ENCODE measurements at places on chromosomes 5 and 9. TPM values are rescaled to one million over a fixed set of nuclear protein-coding genes. Genes with fewer than 3 reads are reported as not detected.

The IRGM gene
- not detected for total RNA-seq

The MCTP1 gene
- total RNA-seq: 29.3 TPM

The DCP2 gene
- 5.5 TPM for total RNA-seq

The NR5A1 gene
- total RNA-seq: not detected

The MARCOL gene
- total RNA-seq: not detected

DNA sequence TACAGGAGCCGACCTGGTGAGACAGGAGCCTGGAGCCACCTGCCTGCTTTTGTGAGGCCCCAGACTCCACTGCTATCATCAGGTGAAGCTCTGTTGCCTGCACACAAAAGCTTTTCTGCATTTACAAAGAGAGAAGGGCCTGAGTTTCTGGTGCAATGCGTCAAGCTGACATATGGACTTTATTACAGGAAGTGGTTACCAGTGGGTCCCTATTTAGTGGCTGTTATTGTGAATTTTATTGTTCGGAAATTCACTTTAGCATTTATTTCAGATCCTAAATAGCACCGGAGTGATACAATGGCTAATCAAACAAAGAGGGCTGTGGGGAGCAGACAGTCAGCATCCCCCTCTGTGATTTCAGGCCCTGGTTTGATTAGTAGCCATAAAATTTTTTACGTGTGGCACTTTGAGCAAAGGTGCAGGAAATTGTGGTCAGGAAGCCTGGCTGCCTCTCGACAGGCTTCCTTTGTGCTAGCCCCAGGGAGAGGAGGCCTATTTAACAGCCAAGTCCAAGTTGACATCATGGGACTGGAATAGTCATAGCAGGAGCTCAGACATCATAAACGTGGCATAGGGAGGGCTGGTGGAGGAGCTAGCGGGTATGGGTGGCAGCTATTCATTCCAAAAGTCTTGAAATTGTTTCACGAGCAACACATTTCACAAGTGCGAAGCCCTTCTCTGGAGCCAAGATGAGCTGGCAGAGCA lies 8.4 kb downstream of the TGFBI start:
- DNase-seq: no peak
- no peaks in the 10 kb centered on the region for H3K36me3 ChIP-seq
- no peak overlapping the region for H3K4me3 ChIP-seq
- H3K4me1 ChIP-seq: no peaks in the 10 kb centered on the region
- no peaks in the 10 kb centered on the region for H3K27me3 ChIP-seq

- no peak overlapping the region for H3K4me3 ChIP-seq
- DNase-seq: peak; percentile 12
- H3K27me3 ChIP-seq: no peaks in the 10 kb centered on the region
- H3K4me1 ChIP-seq: peaks cover 10% of the 10 kb centered on the region
- no peak overlapping the region for H3K27ac ChIP-seq
These were observed 203.2 kb downstream of the DMRT2 start for GRCh38 chr9:1253064-1253979.

- no peak overlapping the region for H3K27ac ChIP-seq
- DNase-seq: no peak
- H3K36me3 ChIP-seq: no peaks in the 10 kb centered on the region
- no peaks in the 10 kb centered on the region for H3K4me1 ChIP-seq
These were observed 114.4 kb downstream of the DOCK2 start for GRCh38 chr5:169751490-169751889.

DNA sequence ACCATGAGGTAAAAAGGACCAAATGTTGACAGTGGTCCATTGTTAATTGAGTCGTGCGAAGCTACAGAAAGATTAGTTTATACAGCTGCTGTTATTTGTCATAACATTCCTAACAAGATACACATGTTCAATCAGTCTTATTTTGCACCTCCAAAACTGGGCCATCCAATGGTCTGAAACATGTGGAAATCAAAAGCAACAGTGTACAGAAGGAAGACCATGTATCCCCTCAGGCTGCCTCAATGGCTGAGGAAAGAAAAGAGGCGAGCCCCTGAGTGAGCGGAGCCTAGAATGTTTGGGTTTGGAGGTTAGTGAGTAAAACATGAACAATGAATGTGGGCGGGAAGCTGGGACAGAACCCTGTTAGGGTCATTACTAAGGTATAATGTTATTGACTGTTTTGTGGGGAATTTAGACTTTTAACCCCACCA lies 35.6 kb downstream of the NFIB start:
- H3K36me3 ChIP-seq: no peaks in the 10 kb centered on the region
- no peak for DNase-seq
- peaks cover 30% of the 10 kb centered on the region for H3K4me1 ChIP-seq
- H3K4me3 ChIP-seq: no peak overlapping the region

DNA sequence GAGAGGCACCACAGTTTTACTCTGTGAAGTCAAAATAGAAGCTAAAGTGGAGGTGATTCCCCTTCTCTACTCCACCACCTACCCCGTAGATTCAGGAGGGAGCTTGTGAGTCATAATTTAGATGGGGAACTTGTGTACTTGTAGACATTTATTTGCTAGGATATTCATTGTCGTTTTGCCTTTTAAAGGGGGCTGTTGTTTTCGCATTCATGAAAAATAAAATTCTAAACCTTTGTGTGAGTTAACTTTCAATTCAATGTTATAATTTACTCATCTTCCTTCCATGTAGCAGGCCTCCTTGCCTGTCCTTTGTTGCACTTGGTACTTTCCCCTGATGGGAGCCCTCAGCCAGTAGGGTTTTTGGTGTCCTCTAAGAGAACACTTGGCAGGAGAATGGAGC lies 22.0 kb downstream of the SECISBP2 start:
- H3K4me3 ChIP-seq: no peak overlapping the region
- H3K36me3 ChIP-seq: peaks cover 100% of the 10 kb centered on the region
- no peaks in the 10 kb centered on the region for H3K27me3 ChIP-seq
- H3K27ac ChIP-seq: no peak overlapping the region
- DNase-seq: no peak

DNA sequence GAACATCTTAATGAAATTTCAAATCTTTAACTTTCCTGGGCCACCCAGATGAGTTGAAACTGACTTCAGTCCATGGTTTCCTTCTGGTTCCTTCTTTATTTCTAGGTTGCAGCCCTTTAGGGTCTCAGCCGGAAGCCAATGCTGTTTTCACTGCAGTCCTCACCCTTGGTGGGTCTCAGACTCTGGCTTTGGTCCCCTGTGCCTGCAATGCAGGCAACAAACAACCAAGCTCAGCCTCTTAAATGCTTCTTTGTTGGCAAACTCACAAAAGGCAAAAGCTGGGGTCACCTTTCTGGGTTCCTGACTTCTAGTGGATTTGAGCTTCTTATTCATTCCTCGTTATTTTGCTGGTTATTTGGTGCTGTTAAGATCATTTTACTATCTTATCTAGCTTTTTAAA lies 19.3 kb upstream of the APC start:
- H3K4me1 ChIP-seq: no peaks in the 10 kb centered on the region
- no peaks in the 10 kb centered on the region for H3K36me3 ChIP-seq
- no peak overlapping the region for H3K27ac ChIP-seq
- no peak overlapping the region for H3K4me3 ChIP-seq
- no peaks in the 10 kb centered on the region for H3K27me3 ChIP-seq

DNA sequence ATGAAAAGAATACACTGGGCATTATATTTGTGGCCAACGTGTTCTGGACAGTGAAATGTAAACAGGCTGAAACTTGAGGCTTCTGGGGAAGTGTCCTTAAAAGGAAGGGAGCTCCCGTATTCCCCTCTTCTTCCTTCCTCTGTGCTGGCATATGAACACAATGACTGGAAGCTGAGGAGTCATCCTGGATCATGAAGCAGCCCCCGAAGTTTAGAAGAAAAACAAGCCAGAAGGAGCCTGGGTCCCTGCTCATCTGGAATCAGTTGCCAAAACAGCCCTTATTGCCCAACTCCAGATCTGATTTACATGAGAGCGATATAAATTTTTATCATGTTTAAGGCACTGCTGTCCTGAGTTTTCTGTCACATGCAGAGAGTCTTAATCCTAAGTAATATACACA lies 65.4 kb upstream of the SLC1A1 start:
- H3K4me3 ChIP-seq: no peak overlapping the region
- peaks cover 5% of the 10 kb centered on the region for H3K4me1 ChIP-seq
- no peak overlapping the region for H3K27ac ChIP-seq
- no peaks in the 10 kb centered on the region for H3K27me3 ChIP-seq
- H3K36me3 ChIP-seq: no peaks in the 10 kb centered on the region
- no peak for DNase-seq

GRCh38 chr5:24547132-24547531 lies 97.6 kb downstream of the CDH10 start:
- DNase-seq: peak; percentile 40
- H3K4me1 ChIP-seq: no peaks in the 10 kb centered on the region
- H3K27ac ChIP-seq: no peak overlapping the region

DNA sequence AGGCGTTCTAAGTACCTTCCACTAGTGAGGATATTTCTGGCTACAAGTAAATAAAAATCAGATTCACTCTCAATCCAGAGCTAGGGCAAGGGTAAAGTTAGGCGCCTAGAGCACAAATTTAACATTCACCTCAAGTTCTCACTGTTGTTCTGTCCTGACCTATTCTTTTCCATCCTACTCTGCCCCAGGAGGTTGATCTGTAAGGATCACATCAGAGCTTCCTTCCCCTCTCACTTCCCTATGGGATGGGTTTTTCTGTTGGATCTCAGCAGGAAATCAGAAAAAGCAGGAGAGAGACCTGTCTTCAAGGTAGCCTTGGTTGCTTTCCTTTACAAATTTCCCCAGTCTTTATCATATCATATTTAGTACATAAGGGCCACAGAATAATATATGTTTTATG lies 316.7 kb downstream of the GABRG2 start:
- DNase-seq: no peak
- no peaks in the 10 kb centered on the region for H3K36me3 ChIP-seq
- H3K27ac ChIP-seq: no peak overlapping the region
- H3K4me3 ChIP-seq: no peak overlapping the region
- no peaks in the 10 kb centered on the region for H3K4me1 ChIP-seq
- H3K27me3 ChIP-seq: no peaks in the 10 kb centered on the region

- H3K36me3 ChIP-seq: no peaks in the 10 kb centered on the region
- H3K27ac ChIP-seq: no peak overlapping the region
- no peaks in the 10 kb centered on the region for H3K27me3 ChIP-seq
- H3K4me3 ChIP-seq: no peak overlapping the region
These were observed 64.7 kb upstream of the GRAMD2B start for GRCh38 chr5:126358525-126358924.
